Activated CD4-positive, alpha-beta T cell treated with anti-CD3 and anti-CD28 coated beads for 36 hours (primary cell): ENCODE measurements at places on chromosomes 5 and 9. TPM values are rescaled to one million over a fixed set of nuclear protein-coding genes. Genes with fewer than 3 reads are reported as not detected.

The PCDHAC2 gene
- total RNA-seq, result not detected

DNA sequence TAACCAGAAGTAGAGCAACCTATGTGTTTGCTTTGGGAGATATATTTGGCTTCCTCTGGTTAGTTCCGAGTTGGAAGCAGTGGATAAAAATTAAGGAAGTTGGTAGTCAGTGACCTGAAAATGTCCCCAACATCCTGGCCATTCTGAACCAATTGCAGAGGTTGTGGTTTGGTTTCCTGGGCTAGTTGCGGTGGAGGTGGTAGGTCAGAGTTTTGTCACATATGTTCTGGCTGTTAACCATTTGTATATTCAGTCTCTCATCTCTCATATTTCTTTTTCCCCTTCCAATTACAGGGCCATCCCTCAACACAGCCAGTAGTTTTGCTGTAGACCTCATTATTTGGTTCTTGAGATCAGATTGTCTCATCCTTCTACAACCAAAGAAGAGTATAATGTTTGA, 1026.9 kb downstream of the PTPRD start:
- no peak for DNase-seq

DNA sequence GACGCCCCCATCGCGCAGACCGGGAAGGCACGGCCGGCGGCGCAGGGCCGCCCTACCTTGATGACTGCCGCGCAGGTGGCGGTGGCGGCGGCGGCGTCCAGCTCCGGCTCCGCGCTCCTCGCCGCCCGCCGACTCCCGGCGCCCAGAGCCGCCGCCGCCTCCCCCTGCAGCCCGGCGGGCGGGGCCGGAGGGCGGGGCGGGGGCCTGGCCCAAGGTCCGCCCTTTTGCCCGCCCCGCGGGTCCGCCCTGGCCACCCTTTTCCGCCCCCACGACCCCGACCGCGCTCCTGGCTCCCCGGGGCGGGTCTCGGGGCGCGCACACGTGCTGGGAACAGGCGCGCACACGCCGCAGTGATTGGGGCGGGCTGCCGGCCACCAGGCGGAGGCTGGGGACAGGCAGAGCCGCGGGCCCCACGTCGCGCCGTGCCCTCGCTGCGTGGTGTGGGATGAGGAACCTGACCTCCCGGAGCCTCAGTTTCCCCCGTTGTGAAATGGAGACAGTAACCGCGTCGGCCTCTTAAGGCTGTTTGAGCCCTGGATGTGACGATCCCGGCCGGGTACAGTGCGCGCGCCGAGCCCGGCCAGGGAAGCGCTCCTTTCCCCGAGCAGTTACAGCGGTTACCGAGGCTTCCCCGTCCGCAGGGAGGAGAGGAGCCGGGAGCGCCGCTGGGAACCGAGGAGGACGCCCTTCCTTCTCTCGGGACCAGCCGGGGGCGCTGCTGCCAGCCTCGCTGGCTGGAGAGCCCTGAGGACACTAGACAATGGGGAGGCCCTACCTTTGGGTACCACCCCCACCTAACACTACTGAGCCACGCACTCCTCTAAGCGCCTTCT, at the start of gene CORO2A:
TSS of gene CORO2A (minus strand) at position 135 of the 833 bp plus-strand sequence. CDS start 34,977 bp downstream, outside the sequence.
- peak; percentile 83 for DNase-seq

The UBE2QL1 gene
- not detected for total RNA-seq

The EQTN gene
- not detected for total RNA-seq

DNA sequence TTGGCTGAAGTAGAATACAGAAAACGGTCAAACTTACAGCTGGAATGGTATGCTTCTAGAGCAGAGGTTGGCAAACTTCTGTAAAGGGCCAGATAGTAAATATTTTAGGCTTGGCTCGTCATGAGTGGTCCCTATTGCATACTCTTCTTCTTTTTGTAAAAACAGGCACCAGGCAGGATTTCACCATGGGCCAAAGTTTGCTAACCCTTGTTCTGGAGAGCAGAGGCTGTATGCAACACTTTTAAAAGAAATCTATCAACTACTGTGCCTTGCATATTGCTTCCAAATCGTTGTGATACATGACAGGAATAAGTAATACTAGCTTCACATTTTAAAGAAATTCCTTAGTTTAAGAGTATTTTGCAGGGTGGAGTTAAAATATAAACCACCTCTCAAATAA, 15.6 kb upstream of the COL23A1 start:
- no peak for DNase-seq

DNA sequence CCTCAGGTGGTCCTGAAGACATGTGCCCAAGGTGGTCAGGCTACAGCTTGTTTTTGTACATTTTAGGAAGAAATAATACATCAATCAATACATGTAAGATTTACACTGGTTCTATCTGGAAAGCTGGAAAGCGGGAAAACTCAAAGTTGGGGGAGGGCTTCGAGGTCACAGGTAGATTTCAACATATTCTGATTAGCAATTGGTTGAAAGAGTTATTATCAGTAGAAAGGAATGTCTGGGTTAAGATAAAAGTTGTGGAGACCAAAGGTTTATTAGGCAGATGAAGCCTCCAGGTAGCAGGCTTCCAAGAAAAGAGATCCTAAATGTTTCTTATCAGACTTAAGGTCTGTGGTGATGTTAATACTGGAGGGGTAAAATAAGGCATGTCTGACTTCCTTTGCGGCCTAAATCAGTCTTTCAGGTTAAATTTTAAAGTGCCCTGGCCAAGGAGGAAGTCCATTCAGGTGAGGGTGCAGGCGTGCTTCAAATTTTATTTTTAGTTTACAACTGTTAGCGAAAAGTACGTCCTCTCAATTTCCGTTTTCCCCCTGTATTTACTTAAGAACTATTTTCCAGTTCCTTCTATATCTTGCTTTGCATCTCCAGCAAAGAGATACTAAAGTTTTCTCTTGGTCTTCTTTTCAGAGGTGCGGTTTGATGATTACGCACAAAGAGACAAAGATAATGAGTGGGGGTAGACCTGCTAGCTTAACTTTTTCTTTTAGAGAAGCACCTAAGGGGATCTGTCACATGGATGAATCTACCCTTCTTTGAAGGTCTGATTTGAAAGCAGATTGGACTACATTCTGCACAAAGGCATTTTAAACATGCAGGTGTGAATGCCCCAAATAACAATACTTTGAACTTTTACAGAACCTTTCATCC, 578.6 kb downstream of the RAB3C start:
- no peak for DNase-seq

GRCh38 chr9:37929441-37929895, 25.5 kb upstream of the SLC25A51 start:
- DNase-seq, result no peak

The PALM2AKAP2 gene
- 0.39 TPM for total RNA-seq

DNA sequence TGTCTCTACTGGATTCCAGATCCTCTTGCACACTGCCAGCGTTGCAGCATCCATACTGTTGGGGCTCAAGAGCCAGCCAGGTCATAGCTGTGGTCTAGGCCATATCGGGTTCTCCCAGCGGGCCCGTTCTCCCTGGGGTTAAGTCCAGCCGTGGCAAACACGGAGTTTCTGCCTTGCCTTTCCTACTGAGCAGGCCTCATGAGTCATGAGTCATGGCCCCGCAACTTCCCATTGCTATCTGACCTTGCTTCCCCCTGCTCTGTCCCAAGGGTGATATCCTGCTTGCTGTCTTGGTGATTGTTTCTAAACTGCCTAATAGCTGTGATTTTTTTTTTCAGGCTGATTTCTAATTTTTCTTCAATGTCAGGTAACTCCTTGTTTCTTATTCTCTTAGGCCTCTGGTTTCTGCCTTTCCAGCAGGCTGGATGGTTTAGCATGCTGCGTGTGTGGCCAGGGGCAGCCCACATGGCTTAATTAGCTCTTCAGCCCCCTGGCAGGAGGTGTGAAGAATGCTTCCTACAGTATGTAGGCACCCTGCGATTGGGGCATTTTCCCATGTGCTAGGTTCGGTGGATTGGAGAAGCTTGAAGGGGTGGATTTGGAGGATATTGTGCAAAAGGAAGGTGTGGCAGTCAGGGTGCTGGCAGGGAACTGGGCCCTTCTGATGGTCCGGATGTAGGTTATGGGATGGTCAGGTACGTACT, 18.7 kb downstream of the DAPK1 start:
- no peak for DNase-seq

- no peak for DNase-seq
These were observed 28.7 kb downstream of the LARP1 start for GRCh38 chr5:154783774-154784460.

GRCh38 chr5:90932052-90932699, 373.6 kb downstream of the ADGRV1 start:
- DNase-seq, result peak; percentile 52

GRCh38 chr5:126812199-126812570, 35.2 kb downstream of the LMNB1 start:
- peak; percentile 32 for DNase-seq

- DNase-seq, result no peak
These were observed 9.0 kb downstream of the CDH12 start for GRCh38 chr5:22844155-22844554.

DNA sequence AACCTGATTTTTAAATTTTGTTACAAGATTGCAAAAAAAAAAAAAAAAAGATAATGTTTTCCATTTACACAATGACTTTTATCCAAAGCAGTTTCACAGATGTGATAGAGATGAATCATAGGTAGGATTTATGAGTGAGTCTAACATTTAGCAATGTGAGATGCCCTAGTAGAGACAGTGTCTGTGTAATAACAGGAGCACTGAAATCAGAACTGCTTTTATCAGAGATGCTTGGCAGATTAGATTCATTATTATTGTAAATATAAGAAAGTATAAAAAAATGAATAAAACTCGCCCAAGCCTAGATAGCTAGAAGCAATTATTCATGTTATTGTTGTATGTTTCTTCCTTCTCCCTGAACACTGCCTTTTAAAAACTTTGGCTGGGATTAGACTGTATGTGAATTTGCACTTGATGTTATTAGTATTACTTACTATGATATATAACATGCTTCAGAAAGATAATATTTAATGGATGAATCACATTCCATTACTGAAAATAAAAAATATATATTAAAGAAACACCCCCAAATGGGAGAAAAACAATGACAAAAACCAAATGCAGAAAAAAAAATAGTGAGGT, 567.3 kb upstream of the KLF4 start:
- no peak for DNase-seq

DNA sequence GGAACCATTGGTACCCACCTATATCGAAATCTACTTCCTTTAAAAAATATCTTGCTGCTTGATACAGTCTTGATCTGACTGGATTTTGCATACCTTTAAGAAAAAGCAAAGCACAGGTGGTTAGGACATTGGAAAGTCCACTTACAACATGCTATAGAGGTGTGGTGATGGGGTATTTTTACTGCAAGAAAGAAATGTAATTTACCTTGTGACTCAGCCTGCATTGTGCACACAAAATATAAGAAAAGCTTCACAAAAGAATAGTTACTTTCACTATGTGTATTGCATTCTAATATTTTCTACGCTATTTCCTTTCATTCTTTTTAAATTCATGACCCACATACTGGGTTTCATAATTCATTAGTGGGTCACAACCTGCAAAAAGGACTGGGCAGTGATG, 236.2 kb upstream of the RASEF start:
- no peak for DNase-seq

GRCh38 chr5:168693297-168693696, 114.1 kb upstream of the PANK3 start:
- DNase-seq, result no peak

The VAV2 gene
- 5.1 TPM for total RNA-seq

- DNase-seq, result no peak
These were observed 131.4 kb upstream of the LHFPL2 start for GRCh38 chr5:78779771-78780616.

- no peak for DNase-seq
These were observed 270.7 kb upstream of the ELAVL2 start for GRCh38 chr9:24096756-24097155.

The PCDHGC5 gene
- not detected for total RNA-seq

The FGF18 gene
- total RNA-seq, result not detected

The FOXD4L5 gene
- not detected for total RNA-seq

DNA sequence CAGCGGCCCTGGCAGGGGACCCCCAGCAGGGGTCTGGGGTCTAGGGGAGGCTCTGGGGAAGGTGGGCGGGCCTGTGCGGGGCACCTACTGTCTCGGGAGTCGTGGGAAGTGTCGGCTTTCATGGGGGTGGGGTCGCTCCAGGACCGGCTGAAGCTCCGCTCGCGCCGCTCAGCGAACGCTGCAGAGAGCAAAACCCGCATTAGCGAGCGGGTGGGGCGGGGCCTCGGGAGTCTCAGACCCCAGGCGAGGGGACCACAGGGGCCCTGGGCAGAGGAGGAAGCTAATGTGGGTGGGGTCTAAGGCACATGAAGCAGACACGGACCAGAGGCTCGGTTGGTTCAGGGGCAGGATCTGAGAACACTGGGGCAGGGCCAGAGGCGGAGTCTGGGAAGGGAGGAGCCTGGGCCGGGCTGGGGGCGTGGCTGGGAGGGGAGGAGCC, 5.5 kb downstream of the NSMF start:
- peak; percentile 84 for DNase-seq

GRCh38 chr5:80725446-80725845, 70.7 kb upstream of the DHFR start:
- DNase-seq, result no peak

DNA sequence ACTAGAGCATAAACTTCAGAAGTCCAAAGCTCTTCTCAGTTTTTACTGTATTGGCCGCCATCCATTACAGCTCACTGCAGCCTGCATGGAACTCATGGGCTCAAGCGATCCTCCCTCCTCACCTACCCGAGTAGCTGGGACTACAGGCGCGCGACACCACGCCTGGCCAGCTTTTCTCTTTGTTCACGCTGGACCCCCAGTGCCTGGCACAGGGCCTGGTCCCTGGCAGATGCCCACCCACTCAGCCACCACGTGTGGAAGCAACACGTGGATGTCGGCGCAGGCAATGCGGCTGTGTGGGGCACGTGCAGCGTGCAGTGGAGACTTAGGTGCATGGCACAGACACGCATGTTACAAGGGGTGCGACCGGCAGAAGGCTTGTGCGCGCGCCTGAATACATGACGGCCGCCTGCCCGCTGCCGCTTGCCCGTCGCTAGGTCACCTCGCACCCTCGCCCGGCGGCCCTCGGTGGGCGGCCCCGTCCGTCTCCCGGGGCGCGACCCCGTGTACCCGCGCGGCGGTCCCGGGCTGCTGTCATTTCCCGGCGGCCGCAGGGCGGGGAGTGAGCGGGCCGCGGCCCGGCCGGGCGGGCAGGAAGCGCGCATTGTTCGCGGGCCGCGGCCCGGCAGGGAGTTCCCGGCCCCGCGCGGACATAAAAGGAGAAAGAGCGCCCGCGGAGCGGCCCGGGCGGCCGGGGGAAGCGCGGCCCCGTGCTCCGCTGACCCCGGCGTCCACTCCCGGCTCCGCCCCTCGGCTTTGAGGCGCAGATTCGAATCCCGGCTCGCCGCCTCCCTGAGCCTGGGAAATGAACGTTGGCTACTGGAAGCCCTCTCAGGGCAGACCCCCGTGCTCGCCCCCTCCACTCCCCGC, 24.1 kb upstream of the PTGS1 start:
- peak; percentile 37 for DNase-seq

- DNase-seq, result no peak
These were observed 507.4 kb downstream of the KDM4C start for GRCh38 chr9:7265181-7265580.

The ZNF483 gene
- total RNA-seq, result 2.5 TPM

The SLC4A9 gene
- 0.21 TPM for total RNA-seq

The FOXD4L3 gene
- total RNA-seq, result not detected

- DNase-seq, result peak; percentile 59
These were observed 73.4 kb downstream of the ANGPTL2 start for GRCh38 chr9:127049044-127049443.

- DNase-seq, result peak; percentile 10
These were observed 730 bp upstream of the GZMA start for GRCh38 chr5:55101556-55102276.

The ANKRD18B gene
- total RNA-seq, result 2.2 TPM
